ENCODE measurements at places on chromosomes 3 and 15.

GRCh38 chr3:146161663-146162002 is 649 bp upstream of the PLOD2 start:
- DNase-seq = peak; percentile 46

DNA sequence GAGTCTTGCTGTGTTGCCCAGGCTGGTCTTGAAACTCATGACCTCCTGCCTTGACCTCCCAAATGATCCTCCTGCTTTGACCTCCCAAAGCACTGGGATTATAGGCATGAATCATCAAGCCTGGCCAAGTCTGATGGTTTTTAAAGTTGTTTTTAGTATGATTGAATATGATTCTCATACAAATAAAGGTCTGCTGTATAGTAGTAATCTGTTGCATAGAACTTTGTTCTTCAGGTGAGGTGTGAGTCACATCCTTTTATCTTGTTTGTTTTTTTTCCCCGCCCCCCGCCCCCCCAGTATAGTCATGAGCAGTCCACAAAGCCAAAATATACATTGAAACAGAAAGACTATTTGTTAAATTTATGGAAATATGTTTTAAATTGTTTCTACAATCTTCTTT is 39.0 kb downstream of the UBE2E2 start:
- DNase-seq = no peak

- DNase-seq = peak; percentile 34
Measured at GRCh38 chr15:70098461-70099166, 897 bp upstream of the TLE3 start.

DNA sequence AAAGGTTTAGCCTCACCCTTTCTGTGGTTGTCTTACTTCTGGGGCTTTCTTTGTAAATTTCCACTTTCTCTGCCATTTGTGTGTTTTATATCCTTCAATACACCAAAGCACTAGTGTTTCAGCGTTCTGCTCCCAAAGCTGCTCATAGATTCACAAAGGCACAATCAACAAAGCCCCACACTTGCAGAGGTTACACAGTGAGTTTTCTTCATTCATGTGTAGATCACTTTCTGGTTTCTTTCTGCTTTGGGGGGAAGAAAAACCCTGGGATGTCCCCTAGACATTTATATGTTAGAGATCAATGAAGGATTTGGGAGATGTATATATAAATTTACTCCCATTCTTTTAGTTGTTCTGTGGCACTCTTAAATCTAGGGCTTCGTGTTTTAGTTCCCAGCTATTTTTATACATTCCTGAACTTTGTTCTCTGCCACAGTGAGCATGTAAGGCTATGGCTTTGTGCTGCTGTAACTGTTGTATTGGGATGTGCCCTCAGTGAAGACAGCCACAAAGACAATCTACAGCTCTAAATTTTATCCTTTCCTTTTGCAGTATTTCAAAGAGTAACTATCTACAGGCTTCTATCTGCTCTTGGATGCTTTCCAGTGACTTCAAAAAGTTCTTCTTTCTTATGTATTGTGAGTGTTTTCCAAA is 636.5 kb downstream of the ZBBX start:
- no peak for DNase-seq

DNA sequence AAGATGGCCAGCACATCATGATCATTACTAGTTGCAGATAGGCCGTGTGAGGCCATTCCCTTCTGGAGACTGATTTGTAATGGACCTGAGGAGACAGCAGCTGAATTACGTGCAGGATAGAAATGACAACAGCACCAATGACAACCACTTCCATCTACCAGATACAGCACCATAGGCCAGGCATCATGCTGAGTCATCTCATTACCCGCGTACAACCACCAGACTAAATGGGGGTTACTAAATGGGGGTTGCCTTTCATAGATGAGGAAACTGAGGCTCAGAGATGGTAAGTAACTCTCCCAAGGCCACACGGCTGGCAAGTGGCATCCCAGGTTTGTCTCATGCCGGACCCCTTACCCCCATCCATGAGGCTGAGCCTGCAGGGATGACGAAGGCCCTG is 32.8 kb upstream of the FAM107A start:
- no peak for DNase-seq

- no peak for DNase-seq
Measured at GRCh38 chr15:25733036-25733855, 129.9 kb downstream of the ATP10A start.

- DNase-seq = no peak
Measured at GRCh38 chr3:182971637-182972036, 8.7 kb downstream of the DCUN1D1 start.

DNA sequence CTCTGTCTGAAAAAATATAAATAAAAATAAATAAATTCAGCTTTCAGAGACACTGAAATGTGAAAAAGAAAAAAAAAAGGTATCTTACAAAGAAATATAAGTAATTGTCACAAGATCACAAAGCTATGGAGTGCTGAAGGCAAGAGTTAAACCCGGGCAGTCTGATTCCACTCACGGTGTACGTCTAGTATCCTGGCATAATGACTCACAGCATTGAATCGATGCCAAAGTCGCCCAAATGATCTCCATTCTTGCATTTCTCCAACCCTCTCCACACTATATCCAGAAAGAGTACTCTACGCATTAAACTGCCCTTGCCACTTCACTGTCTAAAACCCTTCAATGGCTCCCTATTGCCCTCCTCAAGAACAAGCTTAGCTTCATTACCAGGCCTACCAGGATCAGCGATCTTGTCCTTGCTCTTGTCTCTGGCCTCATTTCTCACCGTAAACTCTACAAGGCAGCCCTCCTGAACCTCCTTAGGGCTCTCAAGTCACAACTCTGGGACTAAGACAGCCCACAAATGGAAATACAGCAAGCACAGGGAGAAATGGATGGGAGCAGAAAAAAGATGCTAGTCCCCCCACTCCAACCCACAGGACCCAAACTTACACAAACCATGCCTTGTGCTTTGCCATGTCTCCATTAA is 7.7 kb downstream of the SUCLG2 start:
- no peak for DNase-seq

DNA sequence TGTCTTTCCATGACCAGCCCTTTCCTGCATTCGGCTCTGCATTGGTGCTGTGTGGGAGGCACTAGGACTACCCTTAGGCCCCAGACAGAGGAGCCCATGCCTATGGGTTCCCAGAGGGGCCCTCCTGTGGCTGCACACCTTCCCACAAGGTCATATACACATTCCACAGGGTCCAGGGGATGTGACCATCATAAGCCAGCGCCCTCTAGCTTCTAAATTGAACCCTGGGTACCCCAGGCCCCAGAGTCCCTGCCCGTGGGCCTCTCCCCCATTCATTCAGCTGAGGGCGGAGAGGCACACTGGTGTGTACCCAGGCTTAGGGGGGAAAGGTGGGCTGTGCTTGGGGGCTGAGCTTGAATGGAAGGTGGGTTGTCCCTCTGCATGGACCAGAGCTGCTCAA is 10.2 kb upstream of the SLC6A6 start:
- no peak for DNase-seq

DNA sequence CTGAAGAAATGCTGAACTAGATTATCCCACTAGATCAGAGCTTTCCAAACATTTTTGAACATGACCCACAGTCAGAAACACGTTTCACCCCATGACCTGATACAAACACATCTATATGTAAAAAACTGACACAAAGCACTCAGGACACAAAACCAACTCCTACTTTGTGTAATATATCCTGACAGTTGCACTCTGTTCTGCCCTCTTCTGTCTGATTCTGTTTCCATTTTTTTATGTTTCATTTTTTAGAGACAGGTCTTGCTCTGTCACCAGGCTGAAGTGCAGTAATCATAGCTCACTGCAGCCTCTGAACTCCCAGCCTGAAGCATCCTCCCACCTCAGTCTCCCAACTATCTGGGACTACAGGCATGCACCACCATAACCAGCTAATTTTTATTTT is 15.8 kb upstream of the RFTN1 start:
- no peak for DNase-seq

- DNase-seq = no peak
Measured at GRCh38 chr3:54822206-54822605, 105.7 kb downstream of the LRTM1 start.

DNA sequence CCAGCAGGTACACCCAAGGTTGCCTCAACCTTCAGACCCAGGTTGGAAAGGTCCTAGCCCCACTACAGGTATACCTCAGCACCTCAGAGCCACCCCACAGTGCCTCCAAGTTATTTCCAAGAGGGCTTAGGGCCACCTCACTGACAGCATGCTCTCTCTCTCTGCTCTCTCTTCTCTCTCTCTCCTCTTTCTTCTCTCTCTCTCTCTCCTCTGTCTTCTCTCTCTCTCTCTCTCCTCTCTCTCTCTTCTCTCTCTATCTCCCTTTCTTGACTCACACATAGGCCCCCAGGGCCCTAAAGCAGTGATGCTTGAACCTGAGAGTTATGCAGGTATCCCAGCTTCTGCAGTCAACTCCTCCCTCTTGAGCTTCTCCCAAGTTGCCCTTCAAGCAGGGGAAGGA is 4.2 kb downstream of the CAV3 start:
- DNase-seq = no peak

GRCh38 chr3:28835751-28836150 is 445.1 kb upstream of the RBMS3 start:
- DNase-seq = peak; percentile 10

- DNase-seq = no peak
Measured at GRCh38 chr3:34067536-34068051, 269.2 kb downstream of the PDCD6IP start.

GRCh38 chr3:50551681-50552435 is 15.7 kb downstream of the C3orf18 start:
- DNase-seq = no peak

GRCh38 chr15:31135523-31135922 is 34.0 kb upstream of the TRPM1 start:
- no peak for DNase-seq

GRCh38 chr3:11305509-11305908 is 33.3 kb downstream of the ATG7 start:
- no peak for DNase-seq

DNA sequence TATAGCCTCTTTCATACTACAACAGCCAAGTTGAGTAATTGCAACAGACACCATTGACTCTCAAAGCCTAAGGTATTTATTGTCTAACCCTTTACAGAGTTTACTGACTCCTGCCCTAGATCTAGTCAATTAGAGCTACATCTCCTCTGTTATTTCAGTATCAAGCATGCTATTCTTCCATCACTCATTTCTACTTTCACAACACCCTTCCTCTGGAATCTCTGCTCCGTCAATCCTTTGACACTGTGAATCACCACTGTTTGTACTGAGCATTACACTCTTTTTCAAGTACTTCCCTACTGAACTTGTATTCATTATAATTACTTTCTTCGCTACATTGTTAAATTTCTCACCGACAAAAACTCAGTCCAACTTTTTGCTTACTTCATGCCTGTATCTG is 121.8 kb downstream of the ZNF609 start:
- no peak for DNase-seq

- no peak for DNase-seq
Measured at GRCh38 chr3:74021449-74021848, 396.7 kb upstream of the PDZRN3 start.

GRCh38 chr15:76451540-76451939 is 115.0 kb downstream of the ISL2 start:
- DNase-seq = no peak

DNA sequence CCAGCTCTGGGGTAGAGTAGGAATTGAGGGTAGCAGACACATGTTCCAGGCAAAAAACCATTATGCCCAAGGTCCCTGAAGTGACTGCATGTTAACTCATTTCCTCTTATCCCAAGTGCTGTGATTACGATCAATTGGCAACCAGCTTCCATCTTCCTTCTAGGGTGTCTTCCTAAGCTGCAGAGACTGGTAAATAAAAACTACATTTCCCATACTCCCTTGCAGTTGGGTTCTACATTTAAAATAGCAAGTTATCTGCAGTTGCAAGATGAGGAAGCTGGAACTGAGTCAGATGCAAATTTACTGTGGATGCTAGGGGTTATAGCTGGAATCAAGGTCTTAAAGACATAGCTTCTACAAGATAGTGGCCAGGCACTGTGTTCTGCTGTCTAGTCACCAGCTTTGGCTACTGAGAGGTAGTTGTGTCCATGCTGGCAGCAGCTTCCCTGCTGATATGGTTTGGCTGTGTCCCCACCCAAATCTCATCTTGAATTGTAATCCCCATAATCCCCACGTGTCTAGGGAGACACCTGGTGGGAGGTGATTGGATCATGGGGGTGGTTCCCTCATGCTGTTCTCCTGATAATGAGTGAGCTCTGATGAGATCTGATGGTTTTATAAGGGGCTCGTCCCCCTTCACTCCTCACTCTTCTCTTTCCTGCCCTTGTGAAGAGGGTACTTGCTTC is 51.3 kb upstream of the FBN1 start:
- DNase-seq = no peak

- DNase-seq = no peak
Measured at GRCh38 chr15:33913459-33913858, 54.8 kb upstream of the CHRM5 start.

DNA sequence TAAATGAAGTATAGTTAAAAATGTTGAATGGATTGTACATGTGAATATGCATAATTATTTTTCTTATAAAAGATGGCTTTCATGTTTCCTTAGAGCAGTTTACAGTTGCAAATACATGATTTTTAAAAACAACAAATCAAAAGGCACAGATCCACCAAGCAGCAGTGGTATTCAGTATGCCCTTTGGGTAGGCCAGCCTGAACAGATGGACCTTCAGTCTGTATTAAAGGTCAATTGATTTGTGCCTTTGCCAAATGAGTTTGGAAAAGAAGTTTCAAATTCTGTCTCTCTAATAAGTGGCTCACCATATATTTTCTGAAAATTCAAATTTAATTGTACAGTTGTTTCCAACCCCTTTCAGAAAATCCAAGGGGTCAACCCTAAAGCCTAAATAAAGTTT is 477.1 kb downstream of the NSUN3 start:
- no peak for DNase-seq

- peak; percentile 9 for DNase-seq
Measured at GRCh38 chr3:196968233-196969133, at the start of gene PIGZ. Gene PIGZ (minus strand): TSS chr3:196968833. CDS start chr3:196952031, 16,802 bp downstream.

DNA sequence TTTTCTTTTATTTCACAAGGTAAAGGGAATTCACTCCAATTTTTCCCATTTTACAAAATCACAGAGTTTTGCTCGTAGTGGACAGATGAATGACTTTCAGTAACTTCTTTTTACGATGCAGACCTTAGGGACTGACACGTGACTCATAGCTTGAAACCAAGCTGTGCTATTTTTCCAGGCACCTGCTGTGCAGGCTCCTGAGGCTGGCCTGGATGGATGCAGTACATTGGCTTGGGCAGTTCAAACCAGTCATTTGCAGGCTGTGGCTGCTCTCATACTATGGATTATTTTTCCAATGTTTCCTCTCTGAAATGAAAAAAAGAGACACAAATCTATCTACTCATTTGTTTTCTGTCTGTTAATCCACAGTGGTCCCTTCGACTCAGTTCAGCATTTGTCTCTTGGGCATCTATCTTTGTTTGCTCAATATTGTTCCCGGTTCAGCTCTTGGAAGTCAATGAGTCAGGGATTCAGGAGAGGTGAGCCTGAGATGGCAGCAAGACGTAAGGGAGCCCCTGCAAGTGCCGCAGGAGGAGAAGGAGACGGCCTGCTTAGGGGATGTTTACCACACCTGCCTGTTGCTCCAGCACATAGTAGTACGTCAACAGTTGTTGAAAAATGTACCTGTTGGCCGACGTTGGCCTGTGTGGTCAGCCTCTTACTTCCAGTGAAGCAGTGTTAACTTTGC is 92.8 kb downstream of the SV2B start:
- DNase-seq = peak; percentile 28

Measured in NCI-H510A treated with DMSO at 0.1 percent for 48 hours (cell line).